Naive B cell (primary cell): ENCODE measurements at places on chromosomes 7 and 10. TPM values are rescaled to one million over a fixed set of nuclear protein-coding genes. Genes with fewer than 3 reads are reported as not detected.

SRGN gene
- polyA plus RNA-seq = 37.8 TPM

MAGI2 gene
- not detected for polyA plus RNA-seq

SORBS1 gene
- 0.13 TPM for polyA plus RNA-seq

OPALIN gene
- polyA plus RNA-seq = not detected

RBM33 gene
- polyA plus RNA-seq = 48.8 TPM

PRTFDC1 gene
- polyA plus RNA-seq = 0.32 TPM

ATP5MK gene
- polyA plus RNA-seq = 410 TPM

WDR37 gene
- 14.9 TPM for polyA plus RNA-seq

FGFR2 gene
- not detected for polyA plus RNA-seq

VAX1 gene
- polyA plus RNA-seq = not detected

LRRD1 gene
- polyA plus RNA-seq = not detected

DPY19L1 gene
- polyA plus RNA-seq = 0.60 TPM

SLC26A5 gene
- not detected for polyA plus RNA-seq
